H1 (cell line): ENCODE measurements at places on chromosomes 3 and 15. TPM values are rescaled to one million over a fixed set of nuclear protein-coding genes. Genes with fewer than 3 reads are reported as not detected.
A peak's percentile ranks its signal among the peaks of the same experiment; 100 is the strongest.

The CPLX3 gene
- total RNA-seq, result not detected in 2 replicates

The CFAP161 gene
- total RNA-seq, result not detected in 2 replicates

The GOLGA8M gene
- not detected in 2 replicates for total RNA-seq

The BOC gene
- total RNA-seq, result 6.0 and 6.9 TPM in 2 replicates

The SLC9A9 gene
- 1.1 and 1.5 TPM in 2 replicates for total RNA-seq

The ACTRT3 gene
- total RNA-seq, result 5.9 and 7.1 TPM in 2 replicates

The GPR87 gene
- total RNA-seq, result not detected in 2 replicates

The B3GALNT1 gene
- 7.2 and 8.1 TPM in 2 replicates for total RNA-seq

The RASL12 gene
- total RNA-seq, result 9.3 and 10.3 TPM in 2 replicates

The CAPN3 gene
- total RNA-seq, result 0.75 and 0.80 TPM in 2 replicates

The ZSCAN29 gene
- total RNA-seq, result 38.6 and 41.3 TPM in 2 replicates

DNA sequence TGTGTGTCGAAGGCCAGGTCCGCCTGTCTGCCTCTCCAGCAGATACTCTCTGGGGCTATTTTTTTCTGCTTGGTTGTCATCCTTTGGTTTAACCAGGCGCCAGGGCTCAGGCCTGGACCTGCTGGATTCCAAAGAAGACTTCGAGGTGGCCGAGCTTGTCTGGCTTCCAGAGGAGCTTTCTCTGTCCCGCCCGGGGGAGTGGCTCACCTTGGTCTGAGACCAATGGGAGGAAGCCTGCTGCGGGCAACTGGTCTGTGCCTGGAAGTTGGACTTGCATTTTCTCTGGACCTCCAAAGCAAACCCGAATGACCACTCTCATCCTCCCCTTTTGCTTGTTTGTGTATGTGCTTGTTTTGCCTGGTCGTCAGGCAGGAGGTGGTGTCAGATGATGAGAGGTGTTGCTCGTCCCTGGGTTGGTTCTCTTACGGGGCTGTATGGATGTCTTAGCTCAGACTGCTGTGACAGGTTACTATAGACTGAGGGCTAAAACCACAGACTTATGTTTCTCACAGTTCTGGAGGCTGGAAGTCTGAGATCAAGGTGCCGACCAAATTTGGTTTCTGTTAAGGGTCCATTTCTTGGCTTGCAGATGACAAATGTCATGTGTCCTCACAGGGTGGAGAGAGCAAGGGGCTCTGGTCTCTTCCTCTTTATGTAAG, 19.3 kb downstream of the IGF1R start:
- no peaks in the 10 kb centered on the region for H3K27me3 ChIP-seq
- H3K27ac ChIP-seq, result no peak overlapping the region
- H3K36me3 ChIP-seq, result no peaks in the 10 kb centered on the region; the same call in 1 of the 2 replicates

DNA sequence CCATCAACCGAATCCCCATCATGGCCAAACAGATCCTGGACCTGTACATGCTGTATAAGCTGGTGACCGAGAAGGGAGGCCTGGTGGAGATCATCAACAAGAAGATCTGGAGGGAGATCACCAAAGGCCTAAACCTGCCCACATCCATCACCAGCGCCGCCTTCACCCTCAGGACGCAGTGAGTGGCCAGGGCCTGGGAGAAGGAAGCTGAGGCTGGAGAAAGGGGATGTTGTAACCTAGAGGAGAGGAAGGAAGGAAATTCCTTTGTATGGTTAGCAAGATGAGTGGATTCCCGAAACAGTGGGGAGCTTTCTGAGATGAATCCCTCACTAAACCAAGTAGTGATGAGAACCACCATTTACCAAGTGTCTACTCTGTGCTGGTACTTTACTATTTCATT, 25.8 kb upstream of the CLK3 start:
- no peaks in the 10 kb centered on the region for H3K27me3 ChIP-seq
- H3K27ac ChIP-seq, result no peak overlapping the region
- no peak for DNase-seq
- peaks cover 65% of the 10 kb centered on the region for H3K36me3 ChIP-seq
- no peak overlapping the region for H3K4me3 ChIP-seq
- H3K4me1 ChIP-seq, result peaks cover 6% of the 10 kb centered on the region

GRCh38 chr3:142888099-142888480, 793 bp downstream of the PCOLCE2 start:
- H3K36me3 ChIP-seq, result no peaks in the 10 kb centered on the region; the same call in 1 of the 2 replicates
- H3K27ac ChIP-seq, result no peak overlapping the region
- no peak for DNase-seq
- H3K27me3 ChIP-seq, result peaks cover 7% of the 10 kb centered on the region
- H3K4me1 ChIP-seq, result no peaks in the 10 kb centered on the region; the same call in 1 of the 2 replicates

GRCh38 chr15:101239724-101240136, 12.1 kb downstream of the CHSY1 start:
- peaks cover 18% of the 10 kb centered on the region for H3K4me1 ChIP-seq
- 0 out of 2 replicates have a peak, but pooled peaks cover 2% of the 10 kb centered on the region for H3K36me3 ChIP-seq
- H3K27ac ChIP-seq, result no peak overlapping the region
- no peak overlapping the region for H3K4me3 ChIP-seq
- H3K27me3 ChIP-seq, result no peaks in the 10 kb centered on the region

- peak overlapping the region; percentile 88 for H3K4me3 ChIP-seq
- H3K27me3 ChIP-seq, result no peaks in the 10 kb centered on the region
- H3K36me3 ChIP-seq, result peaks cover 16% of the 10 kb centered on the region
- peaks cover 4% of the 10 kb centered on the region for H3K4me1 ChIP-seq
These were observed 2.3 kb downstream of the DUT start for GRCh38 chr15:48333540-48333939.

DNA sequence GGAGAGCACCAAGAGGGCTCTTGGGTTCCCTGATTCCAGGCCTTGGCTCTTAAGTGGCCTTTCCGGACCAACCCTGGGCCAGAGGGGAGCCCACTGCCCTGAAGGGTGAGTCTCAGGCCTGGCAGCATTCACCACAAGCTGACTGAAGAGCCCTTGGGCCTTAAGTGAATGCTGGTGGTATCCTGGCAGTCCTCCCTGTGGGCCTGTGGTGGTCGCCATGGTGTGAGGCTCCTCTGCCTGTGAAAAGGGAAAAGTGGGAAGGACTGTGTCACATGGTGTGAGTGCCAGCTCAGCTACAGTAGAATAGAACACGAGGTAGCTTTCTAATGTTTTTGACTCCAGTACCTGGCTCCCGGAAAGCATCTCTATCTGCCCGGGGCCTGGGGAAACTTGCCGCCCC, 15.3 kb downstream of the CHDH start:
- no peak overlapping the region for H3K27ac ChIP-seq
- no peaks in the 10 kb centered on the region for H3K4me1 ChIP-seq
- no peak for DNase-seq
- no peak overlapping the region for H3K4me3 ChIP-seq
- H3K27me3 ChIP-seq, result no peaks in the 10 kb centered on the region
- no peaks in the 10 kb centered on the region; the same call in 1 of the 2 replicates for H3K36me3 ChIP-seq

GRCh38 chr3:186760141-186760833, 23.1 kb upstream of the EIF4A2 start:
- H3K27me3 ChIP-seq, result no peaks in the 10 kb centered on the region
- no peak overlapping the region for H3K4me3 ChIP-seq
- DNase-seq, result no peak
- H3K36me3 ChIP-seq, result no peaks in the 10 kb centered on the region
- H3K27ac ChIP-seq, result no peak overlapping the region
- no peaks in the 10 kb centered on the region for H3K4me1 ChIP-seq

- no peak overlapping the region for H3K4me3 ChIP-seq
- H3K36me3 ChIP-seq, result no peaks in the 10 kb centered on the region
- no peak overlapping the region for H3K27ac ChIP-seq
- no peaks in the 10 kb centered on the region for H3K27me3 ChIP-seq
These were observed 104.7 kb upstream of the ROBO1 start for GRCh38 chr3:79872483-79872882.

GRCh38 chr3:186235554-186235953, 126.5 kb downstream of the DGKG start:
- no peaks in the 10 kb centered on the region for H3K36me3 ChIP-seq
- DNase-seq, result no peak
- H3K27ac ChIP-seq, result no peak overlapping the region
- H3K4me3 ChIP-seq, result no peak overlapping the region

- no peak overlapping the region for H3K4me3 ChIP-seq
- H3K27me3 ChIP-seq, result no peaks in the 10 kb centered on the region
- no peaks in the 10 kb centered on the region for H3K36me3 ChIP-seq
- H3K27ac ChIP-seq, result no peak overlapping the region
- DNase-seq, result peak; percentile 20
These were observed 25.9 kb downstream of the FOXL2NB start for GRCh38 chr3:138972941-138973340.

DNA sequence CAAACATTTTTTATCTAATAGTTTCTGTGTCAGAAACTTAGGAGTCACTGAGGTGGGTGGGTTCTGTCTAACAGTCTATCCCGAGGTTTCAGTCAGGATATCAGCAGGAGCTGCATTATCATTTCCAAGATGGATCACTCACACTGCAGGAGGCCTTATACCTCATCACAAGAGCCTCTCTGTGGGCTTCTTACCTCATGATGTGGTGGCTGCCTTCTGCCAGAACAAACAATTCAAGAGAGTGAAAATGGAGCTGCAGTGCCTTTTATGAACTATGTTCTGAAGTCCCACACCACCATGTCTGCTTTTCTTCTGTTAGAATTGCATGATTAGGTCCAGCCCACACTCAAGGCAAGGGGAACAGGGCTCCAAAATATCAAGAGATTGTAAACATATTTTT, 27.9 kb downstream of the RFX7 start:
- peaks cover 3% of the 10 kb centered on the region; the same call in 1 of the 2 replicates for H3K4me1 ChIP-seq
- no peaks in the 10 kb centered on the region for H3K27me3 ChIP-seq
- no peaks in the 10 kb centered on the region for H3K36me3 ChIP-seq
- H3K4me3 ChIP-seq, result no peak overlapping the region
- DNase-seq, result no peak

GRCh38 chr3:15284121-15284889, 48.1 kb downstream of the SH3BP5 start:
- no peak overlapping the region for H3K27ac ChIP-seq
- no peaks in the 10 kb centered on the region for H3K36me3 ChIP-seq
- H3K4me1 ChIP-seq, result no peaks in the 10 kb centered on the region

DNA sequence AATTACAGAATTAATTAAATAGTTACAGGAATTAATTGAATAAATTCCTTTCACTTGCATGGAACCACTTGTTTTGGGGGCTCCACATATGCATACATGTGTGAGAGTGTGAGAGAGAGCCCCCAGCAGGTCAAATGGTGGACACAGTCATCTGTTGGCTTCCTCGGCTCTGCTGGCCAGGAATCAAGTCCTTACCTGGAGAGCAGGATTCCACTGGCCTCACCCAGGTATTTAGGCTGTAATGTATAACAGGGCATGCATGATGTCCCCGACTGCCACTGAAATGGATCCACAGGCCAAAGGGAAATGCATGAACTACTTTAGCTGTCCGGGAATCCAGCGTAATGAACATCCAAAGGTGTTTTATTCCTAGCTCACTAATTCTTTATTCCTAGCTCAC, 139.7 kb upstream of the SMAD3 start:
- no peaks in the 10 kb centered on the region for H3K27me3 ChIP-seq
- no peaks in the 10 kb centered on the region for H3K4me1 ChIP-seq
- H3K36me3 ChIP-seq, result no peaks in the 10 kb centered on the region
- H3K4me3 ChIP-seq, result no peak overlapping the region
- H3K27ac ChIP-seq, result no peak overlapping the region

- H3K27me3 ChIP-seq, result no peaks in the 10 kb centered on the region
- no peak overlapping the region for H3K27ac ChIP-seq
- peaks cover 3% of the 10 kb centered on the region; the same call in 1 of the 2 replicates for H3K36me3 ChIP-seq
- H3K4me1 ChIP-seq, result peaks cover 19% of the 10 kb centered on the region
- no peak overlapping the region for H3K4me3 ChIP-seq
These were observed 44.4 kb upstream of the SACM1L start for GRCh38 chr3:45644791-45645201.

DNA sequence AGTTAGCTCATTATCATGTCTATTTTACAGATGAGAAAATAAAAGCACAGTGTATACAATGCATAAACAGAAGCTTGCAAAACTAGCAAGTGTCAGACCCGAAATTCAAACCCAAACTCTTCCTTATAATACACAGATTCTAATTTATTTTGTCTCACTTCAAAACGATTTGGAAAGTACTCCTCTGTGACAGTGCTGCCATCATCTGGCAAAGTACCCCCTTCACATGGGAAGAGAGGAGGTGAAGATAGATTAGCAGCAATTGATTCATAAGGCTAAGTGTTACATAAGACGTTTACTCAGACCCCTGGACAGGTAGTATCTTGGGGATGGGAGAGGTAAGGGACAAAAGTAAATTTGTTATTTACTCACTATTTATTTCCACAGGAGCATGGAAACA, 744.0 kb upstream of the SGO1 start:
- no peaks in the 10 kb centered on the region for H3K4me1 ChIP-seq
- H3K27ac ChIP-seq, result no peak overlapping the region
- no peaks in the 10 kb centered on the region for H3K27me3 ChIP-seq
- H3K36me3 ChIP-seq, result no peaks in the 10 kb centered on the region

DNA sequence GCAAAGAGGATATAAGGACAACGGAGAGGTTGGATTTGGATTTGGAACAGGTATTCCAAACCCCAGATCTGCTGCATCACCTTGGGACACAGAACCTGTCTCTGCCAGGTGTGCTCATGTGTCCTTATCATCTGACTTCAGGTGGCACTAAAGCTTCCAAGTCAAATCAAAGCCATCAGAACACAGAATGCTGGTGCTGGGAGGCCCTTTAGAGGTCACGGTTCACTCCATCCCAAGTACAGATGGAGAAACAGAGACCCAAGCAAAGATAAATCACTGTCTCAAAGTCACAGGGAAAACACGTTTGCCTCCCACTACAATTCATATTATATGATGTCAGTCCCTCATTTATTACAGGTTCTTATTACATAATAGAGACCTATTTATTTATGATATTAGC, 72.8 kb downstream of the HES1 start:
- H3K27me3 ChIP-seq, result no peaks in the 10 kb centered on the region
- peaks cover 15% of the 10 kb centered on the region for H3K4me1 ChIP-seq
- DNase-seq, result no peak
- no peak overlapping the region for H3K4me3 ChIP-seq
- H3K36me3 ChIP-seq, result no peaks in the 10 kb centered on the region
- no peak overlapping the region for H3K27ac ChIP-seq

DNA sequence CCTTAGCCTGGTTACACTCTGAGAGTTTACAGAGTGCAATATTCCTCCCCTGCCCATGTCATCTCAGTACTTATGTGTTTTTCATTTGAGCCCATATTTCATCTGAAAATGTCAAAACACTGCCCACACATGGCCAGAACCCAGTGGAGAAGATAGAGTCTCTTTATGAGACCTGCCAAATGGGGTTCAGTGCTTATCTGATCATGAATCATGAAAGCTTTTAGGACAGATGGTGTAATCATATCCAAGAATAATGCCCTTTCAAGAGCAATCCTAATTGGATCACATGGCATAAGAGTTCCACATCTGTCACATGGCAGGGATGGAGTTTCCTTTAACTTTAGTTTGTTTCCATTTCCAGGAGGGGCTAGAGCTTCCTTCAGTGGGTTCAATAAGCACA, 77.2 kb upstream of the AGBL1 start:
- H3K36me3 ChIP-seq, result no peaks in the 10 kb centered on the region
- no peak for DNase-seq
- no peak overlapping the region for H3K27ac ChIP-seq
- no peak overlapping the region for H3K4me3 ChIP-seq

DNA sequence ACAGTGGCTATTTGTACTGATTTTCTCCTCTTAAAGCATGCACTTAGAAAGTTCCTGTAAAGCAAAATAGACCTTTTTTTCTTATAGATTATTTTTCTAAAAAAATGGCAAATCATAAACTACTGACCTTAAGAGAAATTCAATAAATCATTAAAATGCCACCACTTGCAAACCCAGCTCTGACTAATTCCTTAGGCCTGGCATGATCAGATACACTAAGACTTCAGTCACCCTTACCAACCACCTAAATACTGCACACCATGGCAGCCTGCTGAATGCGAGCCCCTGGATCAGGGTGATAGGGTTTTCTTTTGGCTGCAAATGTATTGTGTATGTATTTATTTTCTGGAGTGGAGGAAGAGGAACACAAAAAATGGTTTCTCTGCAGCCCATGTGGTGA, 370.6 kb upstream of the TBL1XR1 start:
- DNase-seq, result no peak
- H3K36me3 ChIP-seq, result no peaks in the 10 kb centered on the region
- H3K27ac ChIP-seq, result no peak overlapping the region
- no peaks in the 10 kb centered on the region for H3K4me1 ChIP-seq
